ENCODE measurements at places on chromosomes 16 and 17.

DNA sequence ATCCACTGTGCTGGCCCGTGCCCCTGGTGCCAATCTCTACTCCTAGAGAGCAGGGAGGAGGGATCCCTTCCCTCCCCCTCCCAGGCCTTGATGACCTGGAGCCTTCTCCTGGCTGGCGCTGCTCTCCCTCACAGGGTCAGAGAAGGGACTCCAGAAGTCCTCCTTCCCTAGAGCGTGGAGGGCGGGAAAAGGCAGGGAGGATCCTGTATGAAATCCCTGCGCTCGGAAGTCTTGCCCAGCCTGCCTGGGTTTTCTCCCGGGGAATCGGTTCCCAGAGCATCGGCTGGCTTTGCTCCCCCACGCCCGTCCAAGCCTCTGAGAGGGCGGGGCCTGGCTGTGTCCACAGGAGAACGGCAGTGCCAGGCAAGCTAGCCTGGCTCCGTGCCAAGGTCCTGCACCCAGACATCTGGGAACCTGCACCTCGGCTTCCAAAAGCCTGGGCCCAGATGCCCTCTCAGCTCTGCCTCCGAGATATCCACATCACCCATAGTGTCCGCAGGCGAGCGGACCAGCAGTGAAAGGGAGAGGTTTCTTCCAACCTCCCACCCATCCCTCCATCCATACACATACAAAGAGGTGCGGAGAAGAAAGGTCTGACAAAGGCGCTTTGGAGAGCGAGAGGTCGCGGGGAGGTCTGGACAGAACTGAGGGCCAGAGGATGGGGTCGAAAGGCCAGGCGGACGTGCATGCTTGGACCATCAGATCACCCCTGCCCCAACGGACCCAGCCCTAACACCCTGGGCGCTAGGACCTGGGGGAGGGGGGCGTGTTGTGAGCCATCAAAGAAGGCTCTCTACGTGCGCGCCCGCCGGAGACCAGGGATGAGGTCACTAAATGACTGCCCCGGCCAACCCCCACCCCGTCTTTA lies 1.1 kb downstream of the MPP2 start:
- no peak for DNase-seq

GRCh38 chr17:67666710-67667109 lies 51.0 kb upstream of the NOL11 start:
- no peak for DNase-seq

DNA sequence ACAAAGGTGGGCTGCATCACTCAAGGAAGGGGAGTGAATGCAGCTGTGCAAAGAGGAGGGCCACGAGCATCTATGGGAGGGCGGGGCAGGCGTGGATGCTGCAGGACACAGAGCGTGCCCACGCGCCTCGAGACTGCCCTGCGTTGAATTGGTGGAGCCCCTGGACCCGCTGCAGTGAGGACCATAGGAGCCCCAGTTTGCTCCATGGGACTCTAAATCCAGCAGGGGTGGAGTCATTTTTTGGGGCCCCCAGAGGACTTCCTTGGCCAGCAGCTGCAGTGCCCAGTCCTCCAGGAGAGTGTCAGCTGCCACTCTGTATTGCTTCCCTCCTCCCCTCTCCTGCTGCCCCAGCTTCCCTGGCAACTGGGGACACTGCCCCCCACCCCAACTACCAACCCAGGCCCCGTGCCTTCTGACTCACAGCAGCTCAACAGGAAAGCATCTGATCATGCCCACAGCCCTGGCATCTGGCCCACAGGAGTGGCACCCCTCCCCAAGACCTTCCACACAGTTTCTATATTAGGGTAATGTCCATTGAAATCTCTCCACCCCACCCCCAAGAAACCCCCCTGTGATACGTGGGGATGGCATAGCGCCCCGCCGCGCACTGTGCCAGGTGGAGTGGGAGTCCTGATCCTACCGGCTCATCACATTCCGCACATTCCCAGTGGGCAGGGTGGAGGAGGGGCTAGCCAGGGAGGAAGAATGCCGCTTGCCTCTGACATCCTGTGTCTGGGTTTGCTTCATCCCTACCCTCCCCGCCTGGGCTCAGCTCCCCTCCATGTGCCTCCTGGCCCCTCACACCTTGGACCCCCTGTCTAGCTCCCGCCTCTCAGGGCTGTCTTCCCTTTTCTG lies 27.8 kb upstream of the ITGA3 start:
- peak; percentile 10 for DNase-seq

DNA sequence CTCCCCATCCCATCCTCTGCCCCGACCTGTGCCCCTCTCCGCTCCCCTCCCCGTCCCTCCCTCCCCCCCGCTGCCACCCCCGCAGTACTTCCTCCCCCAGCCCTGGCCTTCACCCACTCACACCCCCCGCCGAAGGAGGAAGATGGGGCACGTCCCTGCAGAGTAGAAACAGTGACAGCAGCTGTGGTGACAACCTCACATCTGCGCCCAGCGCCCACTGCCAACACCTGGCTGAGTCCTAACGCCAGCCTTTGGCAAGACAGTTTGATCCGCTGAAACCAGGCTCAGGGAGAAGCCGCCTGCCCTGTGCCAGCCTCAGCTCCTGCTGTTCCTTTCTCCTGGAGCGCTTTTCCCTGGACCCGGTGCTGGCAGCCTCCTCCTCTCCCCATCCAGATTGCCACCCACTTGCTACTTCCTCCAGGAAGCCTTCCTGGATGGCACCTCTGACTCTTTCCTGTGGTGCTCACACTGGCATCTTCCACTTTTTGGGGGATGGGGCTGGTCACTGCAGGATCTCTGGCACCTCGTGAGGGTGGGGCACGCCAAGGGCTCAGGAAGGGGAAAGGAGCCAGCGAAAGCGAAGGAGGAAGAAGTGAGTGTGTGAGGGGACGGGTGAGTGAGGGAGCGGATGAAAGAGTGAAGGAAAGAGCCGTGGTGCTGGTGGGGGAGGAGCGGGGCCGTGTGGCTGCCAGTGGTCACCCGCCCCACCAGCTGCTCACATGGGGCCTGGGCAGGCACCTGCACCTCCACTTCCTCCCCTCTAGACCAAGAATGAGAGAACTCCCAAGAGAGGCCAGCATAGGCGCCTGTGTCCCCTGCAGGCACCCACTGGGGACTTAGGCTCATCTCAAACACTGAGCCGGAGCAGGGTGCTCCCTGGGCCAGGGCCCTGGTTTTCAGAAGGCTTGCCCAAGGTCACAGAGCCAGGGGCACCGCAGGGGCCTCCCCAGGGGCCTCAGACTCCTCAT lies 27.0 kb downstream of the ZFPM1 start:
- peak; percentile 80 for DNase-seq

DNA sequence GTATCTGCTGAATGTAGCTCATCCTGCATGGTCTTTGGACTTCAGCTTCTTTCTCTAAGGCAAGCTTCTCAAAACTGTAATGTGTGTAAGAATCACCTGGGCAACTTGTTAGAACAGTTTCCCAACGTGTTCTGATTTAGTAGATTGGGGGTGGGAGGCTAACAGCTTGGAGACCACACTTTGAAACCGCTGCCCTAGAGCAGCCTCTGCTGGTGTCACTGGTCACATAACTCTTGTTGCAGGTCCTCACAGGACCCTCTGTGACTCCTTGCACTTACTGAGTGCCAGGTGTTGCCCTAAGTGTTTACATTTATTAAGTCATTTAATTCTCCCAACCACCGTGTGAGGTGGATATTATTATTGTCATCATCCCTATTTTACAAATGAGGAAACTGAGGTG lies 9.9 kb downstream of the SLC35G3 start:
- no peak for DNase-seq

- no peak for DNase-seq
These were observed 39.3 kb upstream of the CARMIL2 start for GRCh38 chr16:67605641-67606040.

DNA sequence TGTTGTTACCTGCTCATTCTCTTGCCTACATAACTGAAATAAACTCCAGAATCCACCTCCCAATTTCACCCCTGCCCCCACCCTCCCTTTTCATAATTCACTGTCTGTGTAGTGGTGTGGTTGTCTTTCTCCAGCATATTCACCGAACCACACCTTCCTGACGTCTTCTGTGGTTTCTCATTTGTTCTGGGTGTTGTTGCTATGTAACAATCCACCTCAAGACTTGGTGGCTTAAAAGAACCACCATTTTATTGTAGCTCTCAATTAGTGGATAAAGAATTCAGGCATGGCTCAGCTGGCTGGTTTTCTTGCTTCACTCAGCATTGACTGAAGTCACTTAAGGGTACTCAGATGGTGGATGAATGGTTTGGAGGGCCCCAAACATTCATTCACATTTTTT lies 229.8 kb downstream of the MAF start:
- no peak for DNase-seq

GRCh38 chr17:81727324-81728031 lies 15.4 kb downstream of the SLC25A10 start:
- no peak for DNase-seq

DNA sequence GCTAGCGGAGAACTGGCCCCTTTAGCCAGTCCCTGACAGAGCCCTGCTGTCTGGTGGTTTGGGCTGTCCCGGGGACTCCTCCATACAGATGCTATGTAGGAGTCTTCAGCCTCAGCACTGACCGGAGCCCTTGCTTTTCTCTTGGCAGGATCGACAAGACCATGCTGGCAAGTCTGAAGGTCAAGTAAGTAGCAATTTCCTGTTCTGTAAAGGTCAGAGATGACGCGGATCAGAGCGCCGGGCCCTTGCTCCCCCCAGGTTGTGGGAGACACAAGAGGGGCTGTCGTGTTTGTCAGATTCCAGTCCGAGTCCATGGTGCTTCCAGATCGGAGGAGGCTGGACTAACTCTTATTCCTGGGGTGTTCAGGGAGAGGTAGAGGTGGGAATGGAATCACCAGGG lies 4.1 kb downstream of the RAP1GAP2 start:
- DNase-seq, result no peak

- no peak for DNase-seq
These were observed 139.0 kb upstream of the HS3ST3A1 start for GRCh38 chr17:13740686-13741085.

DNA sequence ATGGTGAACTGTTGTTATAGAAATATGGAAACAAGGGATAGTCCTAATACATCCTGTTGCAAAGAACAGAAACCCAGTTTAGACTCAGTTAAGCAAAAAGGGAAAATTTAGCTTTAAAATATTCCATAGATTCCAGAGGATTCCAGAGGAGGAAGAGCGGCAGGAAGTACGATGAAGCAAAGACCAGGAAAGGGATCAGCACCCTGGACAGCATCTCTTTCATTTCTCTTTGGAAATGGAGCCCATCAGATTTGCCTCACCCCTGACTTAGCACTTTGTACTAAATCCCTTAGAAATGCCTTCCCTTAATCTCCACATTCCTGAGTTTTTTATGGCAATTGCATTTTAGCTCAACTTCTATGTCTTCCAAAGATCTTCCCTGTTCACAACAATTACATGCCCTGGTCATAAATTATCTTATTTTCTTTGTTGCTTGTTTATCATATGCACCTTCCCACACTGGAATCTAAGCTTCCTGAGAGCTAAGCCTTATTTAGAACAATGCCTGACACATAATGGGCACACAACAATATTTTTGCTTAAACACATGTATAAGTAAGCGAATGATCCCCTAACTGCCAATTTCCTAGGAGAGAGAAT lies 150.0 kb upstream of the RBFOX1 start:
- DNase-seq, result no peak

- no peak for DNase-seq
These were observed 3.5 kb upstream of the CAPNS2 start for GRCh38 chr16:55562936-55563335.

- DNase-seq, result no peak
These were observed 10.5 kb downstream of the PER1 start for GRCh38 chr17:8141741-8142140.

DNA sequence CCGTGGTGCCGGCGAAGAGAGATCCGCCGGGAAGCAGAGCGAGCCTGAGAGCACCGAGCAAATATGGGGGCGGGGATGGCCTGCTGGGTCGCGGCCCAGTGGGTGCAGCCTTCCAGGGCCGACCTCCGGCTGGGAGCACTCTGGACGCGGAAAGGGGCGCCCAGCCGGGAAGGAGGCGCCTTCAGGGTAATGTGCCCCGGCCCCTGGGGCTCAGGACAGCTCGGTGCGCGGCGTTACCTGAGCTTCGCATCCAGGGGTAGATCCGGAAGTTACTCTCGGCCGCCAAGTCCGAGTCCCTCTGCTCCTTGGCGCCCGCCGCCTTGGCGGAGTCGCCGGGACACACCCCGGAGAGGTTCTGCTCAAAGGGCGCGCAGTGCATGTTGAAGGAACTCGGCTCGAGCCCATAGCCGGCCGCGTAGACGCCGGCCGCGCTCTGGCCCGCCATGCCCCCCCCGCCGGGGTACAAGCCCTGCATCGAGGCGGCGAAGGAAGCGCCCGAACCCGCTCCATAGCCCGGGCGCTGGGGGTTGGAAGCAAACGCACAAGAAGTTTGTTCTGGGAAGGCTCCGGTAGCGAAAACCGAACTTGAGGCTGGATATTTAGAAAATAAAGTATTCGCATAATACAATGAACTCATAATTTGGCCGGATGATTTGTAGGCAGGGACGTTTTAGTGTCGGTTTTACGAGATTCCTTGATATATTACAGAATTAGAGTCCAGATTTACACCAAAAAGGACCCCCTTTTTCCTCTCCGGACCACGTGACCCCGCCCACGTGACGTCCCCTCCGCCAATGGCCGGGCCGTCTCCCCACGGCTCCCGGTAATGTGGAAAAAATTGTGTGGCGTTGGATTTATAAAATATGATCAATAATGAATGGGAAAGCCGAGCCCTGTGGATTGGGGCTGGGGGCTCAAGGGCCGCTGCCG lies at the start of gene HOXB7:
Gene HOXB7, minus strand, starts transcription at position 736 of the 930 bp plus-strand sequence. Its CDS starts 99 bp downstream, at position 637.
- peak; percentile 87 for DNase-seq

GRCh38 chr17:12866244-12866643 lies 76.9 kb downstream of the ARHGAP44 start:
- no peak for DNase-seq

DNA sequence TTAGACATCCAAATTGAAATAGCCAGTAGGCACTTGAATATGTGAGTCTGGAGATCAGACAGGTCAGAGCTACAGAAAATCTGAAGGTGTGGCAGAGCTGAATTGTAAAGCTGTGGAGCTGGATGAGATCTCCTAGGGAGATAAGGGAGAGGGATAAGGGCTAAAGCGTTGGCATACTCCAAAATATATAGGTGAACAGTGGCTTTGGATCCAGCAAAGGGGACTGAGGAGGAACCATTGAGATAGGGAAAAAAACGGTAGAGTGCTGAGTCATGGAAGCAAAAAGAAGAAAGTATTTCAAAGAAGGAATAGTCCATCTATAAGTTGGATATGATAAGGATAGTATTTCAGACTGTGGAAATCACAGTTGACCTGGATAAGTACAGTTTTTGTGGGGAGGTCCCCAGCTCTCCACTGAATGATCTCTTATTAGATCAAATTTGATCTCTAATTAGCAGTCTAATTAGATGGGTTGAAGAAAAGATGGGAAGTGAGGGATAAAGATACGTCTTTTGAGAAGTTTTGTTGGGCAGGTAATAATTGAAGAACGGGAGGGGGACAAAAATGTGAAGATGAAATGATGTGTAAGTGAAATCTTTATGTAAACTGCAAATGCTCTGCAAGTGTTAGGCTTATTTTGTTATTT lies 587 bp upstream of the DBF4B start:
- no peak for DNase-seq

DNA sequence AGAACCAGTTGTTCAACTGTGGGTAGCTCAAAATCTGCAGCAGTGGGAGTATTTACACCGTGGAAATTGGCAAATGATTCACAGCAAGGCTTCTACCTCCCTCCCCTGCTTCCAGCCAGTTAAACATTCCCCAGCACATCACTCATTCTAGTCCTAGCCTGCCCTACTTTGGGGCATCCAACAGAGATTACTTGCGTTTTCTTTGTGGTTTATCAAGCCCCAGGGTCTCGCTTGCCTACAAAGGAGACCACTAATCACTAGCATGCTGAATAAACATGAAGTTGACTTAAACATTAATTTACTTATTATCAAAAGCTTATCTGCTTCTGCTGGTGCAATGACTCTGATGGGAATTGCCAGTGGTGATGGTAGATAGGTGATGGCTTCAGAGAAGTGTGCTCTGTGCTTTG lies 94.5 kb downstream of the MARF1 start:
- no peak for DNase-seq

GRCh38 chr17:19900809-19901208 lies 33.1 kb upstream of the ULK2 start:
- DNase-seq, result no peak
